ENCODE measurements at places on chromosomes 2 and 18.

DNA sequence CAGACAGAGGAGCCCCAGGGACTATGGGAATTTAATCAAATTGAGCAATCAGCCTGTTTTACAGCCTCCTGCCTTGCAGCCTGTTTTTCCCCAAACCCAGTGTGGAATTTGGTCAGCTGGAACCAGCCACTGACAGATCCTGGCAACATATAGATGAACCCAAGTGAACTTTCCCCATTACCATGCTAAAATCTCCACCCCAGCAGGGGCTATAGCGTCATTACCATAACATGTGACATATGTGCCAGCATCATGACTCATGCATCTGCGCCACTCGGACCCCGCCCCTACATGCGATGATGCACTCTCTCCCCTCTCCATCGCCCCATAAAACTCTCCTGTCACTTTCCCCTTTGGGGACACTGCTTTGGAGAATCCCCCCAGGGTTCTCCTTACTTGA, 17.3 kb upstream of the FEZ2 start:
- H3K36me3 ChIP-seq: no peaks in the 10 kb centered on the region
- H3K27ac ChIP-seq: no peak overlapping the region
- H3K4me3 ChIP-seq: no peak overlapping the region

- no peak for DNase-seq
- H3K36me3 ChIP-seq: no peaks in the 10 kb centered on the region
- no peak overlapping the region for H3K27ac ChIP-seq
- H3K27me3 ChIP-seq: peaks cover 39% of the 10 kb centered on the region
- H3K4me1 ChIP-seq: no peaks in the 10 kb centered on the region
- no peak overlapping the region for H3K4me3 ChIP-seq
These were observed 139.5 kb downstream of the MYO5B start for GRCh38 chr18:50055488-50055887.

DNA sequence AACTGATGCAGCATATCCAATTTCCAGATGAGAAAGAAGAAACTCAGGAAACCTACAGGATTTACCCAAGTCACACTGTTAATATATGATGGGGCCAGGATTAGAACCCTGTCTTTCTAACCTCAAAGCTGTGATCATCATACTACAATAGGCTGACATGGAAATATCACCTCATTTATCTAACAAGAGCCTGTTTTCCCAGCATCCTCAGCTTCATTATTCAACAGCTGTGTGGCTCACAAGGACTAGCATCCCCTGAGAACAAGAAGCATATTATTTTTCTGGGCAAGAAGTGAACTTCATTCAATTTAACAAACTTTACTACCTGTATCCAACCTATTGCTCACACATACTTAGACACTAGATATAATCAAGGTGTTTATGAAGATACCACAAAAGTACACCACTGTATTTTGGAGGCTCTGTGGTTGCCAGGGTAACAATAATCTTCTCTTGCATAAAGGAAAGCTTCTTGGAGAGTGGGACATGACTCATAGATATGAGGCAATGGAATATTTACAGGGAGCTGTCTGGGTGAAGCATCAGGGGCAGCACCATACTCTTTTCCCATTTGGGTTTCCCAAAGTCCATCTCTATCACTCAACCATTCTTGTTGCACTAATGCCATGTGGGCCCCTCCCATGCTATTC, 218.2 kb downstream of the RAD51AP2 start:
- H3K27me3 ChIP-seq: no peaks in the 10 kb centered on the region
- no peak overlapping the region for H3K4me3 ChIP-seq
- H3K27ac ChIP-seq: no peak overlapping the region
- DNase-seq: no peak
- H3K4me1 ChIP-seq: no peaks in the 10 kb centered on the region

GRCh38 chr2:68766376-68766845, 31.8 kb downstream of the ARHGAP25 start:
- H3K4me1 ChIP-seq: peaks cover 88% of the 10 kb centered on the region
- H3K27me3 ChIP-seq: no peaks in the 10 kb centered on the region
- peak; percentile 66 for DNase-seq
- H3K27ac ChIP-seq: peak overlapping the region; percentile 97

DNA sequence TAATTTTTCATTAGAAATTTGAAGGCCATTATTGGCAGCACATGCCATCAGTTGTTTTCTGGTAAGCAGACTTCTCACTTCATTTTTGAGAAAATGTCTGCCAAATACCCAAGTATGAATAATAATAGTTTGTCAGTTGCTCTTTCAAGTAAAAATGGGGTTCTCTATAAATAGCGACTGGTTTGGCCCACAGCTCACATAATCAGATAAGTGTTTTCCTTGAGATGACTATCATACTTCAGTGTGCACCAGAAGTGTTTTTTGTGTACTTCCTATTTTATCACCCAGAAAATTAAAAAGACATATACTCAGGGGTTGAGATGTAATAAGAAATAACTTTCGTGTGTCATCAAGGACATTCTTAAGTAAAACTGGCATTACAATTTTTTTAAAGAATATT, 147.1 kb downstream of the PHLPP1 start:
- no peaks in the 10 kb centered on the region for H3K36me3 ChIP-seq
- no peaks in the 10 kb centered on the region for H3K4me1 ChIP-seq
- H3K27me3 ChIP-seq: no peaks in the 10 kb centered on the region
- no peak overlapping the region for H3K4me3 ChIP-seq

- H3K36me3 ChIP-seq: peaks cover 12% of the 10 kb centered on the region
- no peak overlapping the region for H3K4me3 ChIP-seq
- peaks cover 7% of the 10 kb centered on the region for H3K4me1 ChIP-seq
- peaks cover 11% of the 10 kb centered on the region for H3K27me3 ChIP-seq
These were observed 7.2 kb downstream of the POMC start for GRCh38 chr2:25161055-25161781.

Data from effector memory CD8-positive, alpha-beta T cell (primary cell).